Activated naive CD8-positive, alpha-beta T cell treated with anti-CD3 and anti-CD28 coated beads, Interleukin-2, amount 10 ng/mL, durations not matched to agents 7 days and 5 days (primary cell): ENCODE measurements at places on chromosomes 16 and 17. TPM values are rescaled to one million over a fixed set of nuclear protein-coding genes. Genes with fewer than 3 reads are reported as not detected.

The SPDYE4 gene
- total RNA-seq: not detected

The ZNF469 gene
- total RNA-seq: 1.1 TPM

The HCRT gene
- not detected for total RNA-seq

The TAC4 gene
- not detected for total RNA-seq

DNA sequence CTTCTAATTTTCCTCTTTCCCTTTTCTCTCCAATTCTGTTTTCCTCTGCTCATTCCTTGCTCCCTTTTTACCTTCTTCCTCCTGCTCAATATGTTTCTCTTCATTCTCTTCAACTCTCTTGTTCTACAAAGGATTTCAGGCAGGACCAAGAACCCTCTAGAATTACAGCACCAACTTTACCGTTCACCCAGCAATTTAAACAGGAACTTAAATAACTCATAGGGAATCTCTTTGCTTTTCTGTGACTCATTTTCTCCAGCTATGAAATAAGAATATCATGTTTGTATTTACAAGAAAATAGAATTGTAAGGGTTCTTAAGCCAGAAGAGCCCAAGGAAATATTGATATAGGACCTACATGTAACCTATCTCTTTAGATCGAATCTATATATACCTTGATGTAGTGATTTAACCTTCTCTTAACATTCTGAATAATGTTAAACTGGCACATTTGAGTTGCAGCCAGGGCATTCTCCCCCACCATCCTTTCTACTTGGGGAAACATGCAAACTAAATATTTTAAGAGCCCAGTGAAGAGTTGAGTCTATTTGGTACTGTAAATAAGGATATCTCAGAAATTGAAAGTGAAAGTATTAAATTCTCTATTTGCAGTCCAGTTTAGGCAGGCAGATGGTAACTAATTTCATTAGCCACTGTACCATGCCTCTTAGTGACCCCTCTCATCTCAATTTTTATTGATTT lies 137.0 kb downstream of the ANKFN1 start:
- no peak for DNase-seq

DNA sequence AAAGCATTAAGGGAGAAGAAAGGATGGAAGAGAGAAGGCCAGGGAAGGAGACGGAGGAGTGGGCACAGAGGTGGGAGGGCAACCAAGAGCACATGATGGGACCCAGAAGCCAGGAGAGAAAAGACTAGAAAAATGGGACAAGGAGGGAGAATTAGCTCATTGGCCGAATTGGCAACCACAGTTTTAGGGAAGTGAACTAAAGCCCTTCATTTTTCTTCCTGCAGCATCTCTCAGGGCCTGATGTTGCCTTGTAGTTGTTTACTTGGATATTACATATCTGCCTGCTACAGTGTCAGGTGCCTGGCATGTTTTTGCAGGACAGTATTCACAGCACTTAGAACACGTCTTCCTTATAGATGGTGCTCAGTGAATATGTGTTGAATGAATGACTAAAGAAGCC lies 19.0 kb downstream of the EMP2 start:
- no peak for DNase-seq

GRCh38 chr16:76639685-76640289 lies 362.6 kb downstream of the CNTNAP4 start:
- DNase-seq: no peak

- DNase-seq: no peak
These were observed 14.1 kb upstream of the FOXJ1 start for GRCh38 chr17:76154936-76155845.

DNA sequence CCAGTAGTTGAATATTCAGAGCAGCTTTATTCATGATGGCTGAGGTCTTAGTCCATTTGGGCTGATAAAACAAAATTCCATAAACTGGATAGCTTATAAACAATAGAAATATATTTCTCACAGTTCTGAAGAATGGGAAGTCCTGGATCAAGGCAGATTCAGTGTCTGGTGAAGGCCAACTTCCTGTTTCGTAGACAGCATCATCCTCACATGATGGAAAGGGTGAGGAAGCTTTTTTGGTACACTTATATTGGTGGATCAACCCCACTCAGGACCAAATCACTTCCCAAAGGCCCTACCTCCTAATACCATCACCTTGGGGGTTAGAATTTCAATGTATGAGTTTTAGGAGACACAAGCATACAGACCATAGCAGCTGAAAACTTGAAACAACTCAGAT lies 224.2 kb downstream of the CYB561 start:
- no peak for DNase-seq

DNA sequence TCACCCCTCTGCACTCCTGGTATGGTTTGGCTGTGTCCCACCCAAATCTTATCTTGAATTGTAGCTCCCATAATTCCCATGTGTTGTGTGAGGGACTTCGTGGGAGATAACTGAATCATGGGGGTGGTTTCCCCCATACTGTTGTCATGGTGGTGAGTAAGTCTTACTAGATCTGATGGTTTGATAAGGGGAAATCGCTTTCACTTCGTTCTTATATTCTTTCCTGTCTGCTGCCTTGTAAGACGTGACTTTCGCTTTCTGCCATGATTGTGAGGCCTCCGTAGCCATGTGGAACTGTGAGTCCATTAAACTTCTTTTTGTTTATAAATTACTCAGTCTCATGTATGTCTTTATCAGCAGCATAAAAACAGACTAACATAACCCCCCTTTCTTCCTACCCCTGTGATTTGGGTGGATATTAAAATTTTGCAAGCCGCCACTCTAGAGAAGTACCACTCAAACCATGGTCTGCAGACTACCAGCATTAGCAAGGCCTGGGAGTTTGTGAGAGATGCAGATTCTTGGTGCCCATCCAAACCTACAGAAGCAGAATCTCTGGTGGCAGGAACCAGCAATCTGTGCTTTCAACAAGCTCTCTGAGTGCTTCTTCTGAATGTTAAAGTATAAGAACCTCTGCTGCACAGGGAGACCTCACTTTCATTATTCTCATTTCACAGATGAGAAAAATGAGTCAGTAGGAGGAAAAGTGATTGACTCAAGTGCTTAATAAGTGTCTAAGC lies 999.5 kb upstream of the EEF2KMT start:
- no peak for DNase-seq

DNA sequence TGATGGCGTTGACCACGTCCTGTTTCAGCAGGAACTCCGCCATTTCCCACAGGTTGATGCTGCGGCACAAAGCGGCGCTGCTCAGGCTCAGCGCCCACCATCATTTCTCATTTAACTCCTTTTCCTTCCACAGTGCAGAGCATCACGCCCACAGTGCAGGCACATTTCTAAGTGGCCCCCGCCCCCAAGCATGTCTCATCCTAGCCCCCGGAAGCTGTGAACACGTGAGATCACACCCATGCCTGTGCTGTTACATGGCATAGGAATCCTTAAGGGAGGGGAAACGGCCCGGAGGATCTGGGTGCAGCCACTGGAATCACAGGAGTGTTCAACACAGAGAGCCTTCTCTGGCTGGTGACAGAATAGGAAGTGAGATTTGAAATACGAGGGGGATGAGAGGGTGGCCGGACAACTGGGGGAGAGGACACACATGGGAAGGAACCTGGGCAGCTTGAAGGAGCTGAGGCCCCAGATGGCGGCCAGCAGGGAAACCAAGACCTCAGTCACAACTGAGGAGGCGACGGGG lies 4.7 kb downstream of the NAGPA start:
- no peak for DNase-seq
